MM.1S (cell line): ENCODE measurements at places on chromosomes 3 and 15.

DNA sequence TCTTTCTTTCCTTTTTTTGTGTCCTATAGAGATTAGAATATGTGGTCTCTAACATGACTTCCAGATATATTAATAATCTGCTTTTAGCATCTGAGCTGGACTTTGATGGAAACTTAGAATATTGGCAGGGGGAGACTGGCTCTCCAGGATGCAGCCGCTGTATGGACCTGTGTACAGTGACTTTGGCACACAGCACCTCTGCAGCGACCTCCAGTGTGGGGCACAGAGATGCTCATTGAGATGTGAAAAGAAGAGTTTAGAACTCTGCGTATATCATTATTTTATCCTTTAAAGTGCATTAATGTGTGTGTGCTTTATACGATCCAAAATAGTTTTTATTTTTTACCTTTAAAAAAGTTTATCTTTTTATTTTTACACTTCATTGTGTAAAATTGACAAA is 18.3 kb downstream of the CFAP161 start:
- no peak overlapping the region for H3K27ac ChIP-seq
- H3K36me3 ChIP-seq = no peaks in the 10 kb centered on the region
- peaks cover 3% of the 10 kb centered on the region; the same call in 1 of the 2 replicates for H3K4me1 ChIP-seq

GRCh38 chr15:88465633-88466224 is 1.5 kb downstream of the MRPL46 start:
- no peaks in the 10 kb centered on the region for H3K27me3 ChIP-seq
- H3K4me1 ChIP-seq = peaks cover 11% of the 10 kb centered on the region
- H3K4me3 ChIP-seq = 0 out of 2 replicates have a peak overlapping the region, but pooled peaks have one; percentile 89
- H3K27ac ChIP-seq = no peak overlapping the region

DNA sequence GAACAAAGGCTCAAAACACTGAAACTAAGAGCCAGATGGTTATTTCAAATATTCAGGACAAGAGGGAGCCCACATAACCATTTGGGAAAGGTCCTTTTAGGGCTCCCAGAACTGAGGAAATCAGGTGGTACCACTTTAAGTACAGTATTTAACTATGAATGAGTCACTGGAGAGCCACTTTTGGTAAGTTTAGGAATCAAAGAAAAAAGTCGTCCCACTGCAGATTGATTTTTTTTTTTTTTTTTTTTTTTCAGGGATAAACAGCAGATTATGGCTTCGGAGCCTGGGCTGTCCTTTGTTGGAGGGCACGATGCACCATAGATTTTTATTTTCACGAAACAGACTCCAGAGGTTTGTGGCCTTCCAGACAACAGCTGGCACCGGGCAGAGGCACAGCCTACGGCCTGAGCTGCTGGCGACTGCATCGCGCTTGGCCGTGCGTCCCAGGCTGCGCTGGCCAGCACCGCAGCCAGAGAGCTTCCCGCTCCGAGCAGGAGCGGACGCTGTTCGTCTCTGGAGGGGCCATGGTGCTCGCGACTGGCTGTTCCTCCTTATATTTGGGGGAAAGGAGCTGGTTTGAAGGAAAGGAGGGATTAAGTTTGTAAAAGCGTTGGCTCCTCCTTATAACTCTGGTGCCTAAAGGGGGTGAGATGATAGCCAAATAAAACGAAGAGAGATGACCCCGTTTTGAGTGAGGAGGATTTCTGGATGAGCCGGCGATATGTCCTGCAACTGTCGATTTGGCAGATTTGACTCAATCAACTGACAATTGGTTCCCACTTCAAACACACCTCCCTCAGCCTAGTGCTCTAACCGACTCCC is 152.9 kb upstream of the GOLIM4 start:
- H3K4me1 ChIP-seq = peaks cover 10% of the 10 kb centered on the region
- peak overlapping the region; percentile 66; the same call in 1 of the 2 replicates for H3K27ac ChIP-seq
- no peaks in the 10 kb centered on the region for H3K36me3 ChIP-seq
- H3K27me3 ChIP-seq = no peaks in the 10 kb centered on the region

- no peaks in the 10 kb centered on the region for H3K27me3 ChIP-seq
- no peak for DNase-seq
- H3K36me3 ChIP-seq = no peaks in the 10 kb centered on the region
- no peak overlapping the region for H3K27ac ChIP-seq
Measured at GRCh38 chr3:159693226-159693625, 295.4 kb upstream of the IL12A start.

DNA sequence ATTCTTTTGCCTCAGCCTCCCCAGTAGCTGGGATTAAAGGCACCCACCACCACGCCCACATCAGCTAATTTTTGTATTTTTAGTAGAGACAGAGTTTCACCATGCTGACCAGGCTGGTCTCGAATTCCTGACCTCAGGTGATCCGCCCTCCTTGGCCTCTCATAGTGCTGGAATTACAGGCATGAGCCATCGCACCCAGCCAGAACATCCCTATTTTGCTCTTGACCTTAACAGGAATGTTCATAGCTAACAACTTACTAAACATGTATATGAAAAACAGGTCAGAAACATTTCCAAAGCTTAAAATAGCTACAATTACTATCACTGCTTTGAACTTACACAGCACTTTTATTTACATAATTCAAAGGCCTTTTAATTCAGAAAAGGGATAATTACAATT is 33.7 kb downstream of the UQCC5 start:
- no peaks in the 10 kb centered on the region for H3K27me3 ChIP-seq
- H3K4me3 ChIP-seq = no peak overlapping the region
- H3K4me1 ChIP-seq = no peaks in the 10 kb centered on the region
- no peaks in the 10 kb centered on the region; the same call in 1 of the 2 replicates for H3K36me3 ChIP-seq

DNA sequence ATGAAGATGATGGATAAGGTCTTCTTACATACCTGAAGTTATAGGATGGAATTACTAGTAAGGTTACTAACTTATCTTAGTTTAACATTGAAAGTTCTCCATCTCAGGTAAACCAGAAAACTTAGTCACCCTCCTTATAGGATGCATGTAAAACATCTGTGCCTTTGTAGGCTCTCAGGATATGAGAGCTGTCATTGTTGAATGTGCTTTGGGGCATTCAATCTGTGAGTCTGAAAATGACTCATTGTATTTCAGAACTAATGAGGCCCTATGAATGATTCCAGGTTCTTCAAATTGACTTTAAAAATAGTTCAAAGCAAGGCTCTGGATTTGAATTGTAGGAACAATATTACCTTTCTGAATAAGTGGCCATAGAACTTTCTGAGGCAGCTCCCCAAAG is 237.7 kb upstream of the AZI2 start:
- DNase-seq = no peak
- H3K27ac ChIP-seq = no peak overlapping the region
- H3K4me3 ChIP-seq = no peak overlapping the region
- no peaks in the 10 kb centered on the region for H3K4me1 ChIP-seq
- H3K36me3 ChIP-seq = no peaks in the 10 kb centered on the region
- no peaks in the 10 kb centered on the region for H3K27me3 ChIP-seq

DNA sequence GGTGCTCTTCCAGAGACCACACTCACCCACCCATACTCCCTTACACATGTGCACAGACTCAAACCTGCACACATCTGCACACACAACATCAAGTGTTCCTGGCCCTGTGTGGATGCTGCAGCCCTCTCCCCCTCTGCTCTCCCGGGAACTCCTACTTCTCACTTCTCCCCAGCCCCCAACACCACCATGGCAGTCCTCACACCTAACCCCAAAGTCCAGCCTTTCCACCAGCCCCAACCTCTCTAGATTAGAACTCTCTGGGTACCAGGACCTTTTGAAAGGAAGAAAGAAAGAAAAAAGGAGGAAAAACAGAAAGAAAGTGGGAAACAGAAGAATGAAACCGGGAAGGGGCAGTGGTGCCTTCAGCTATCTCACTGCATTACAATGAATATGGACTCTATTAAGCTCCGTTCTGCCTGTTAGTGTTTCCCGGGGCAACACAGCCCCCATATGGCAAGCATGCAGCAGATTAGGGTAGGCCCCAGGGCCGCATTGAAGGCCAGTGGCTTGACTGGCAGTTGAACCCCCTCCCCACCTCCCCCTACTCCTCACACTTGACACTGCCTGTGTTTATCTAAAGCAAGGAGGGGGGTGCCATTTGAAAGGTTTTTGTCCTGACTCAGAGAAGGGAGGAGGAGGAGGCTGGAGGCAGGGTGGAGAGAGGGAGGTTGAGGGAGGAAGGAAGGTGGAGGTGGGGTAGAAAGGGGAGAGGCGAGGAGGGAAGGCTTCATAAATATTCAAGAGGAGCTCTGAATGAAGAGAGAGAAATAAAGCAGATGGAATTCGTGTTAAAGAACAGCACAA is 30.1 kb downstream of the BOC start:
- H3K36me3 ChIP-seq = no peaks in the 10 kb centered on the region
- no peaks in the 10 kb centered on the region for H3K4me1 ChIP-seq
- H3K27ac ChIP-seq = no peak overlapping the region
- H3K27me3 ChIP-seq = no peaks in the 10 kb centered on the region
- H3K4me3 ChIP-seq = no peak overlapping the region

GRCh38 chr3:56862352-56863062 is 60.8 kb upstream of the ARHGEF3 start:
- no peak overlapping the region for H3K27ac ChIP-seq
- H3K27me3 ChIP-seq = no peaks in the 10 kb centered on the region
- H3K4me3 ChIP-seq = no peak overlapping the region

DNA sequence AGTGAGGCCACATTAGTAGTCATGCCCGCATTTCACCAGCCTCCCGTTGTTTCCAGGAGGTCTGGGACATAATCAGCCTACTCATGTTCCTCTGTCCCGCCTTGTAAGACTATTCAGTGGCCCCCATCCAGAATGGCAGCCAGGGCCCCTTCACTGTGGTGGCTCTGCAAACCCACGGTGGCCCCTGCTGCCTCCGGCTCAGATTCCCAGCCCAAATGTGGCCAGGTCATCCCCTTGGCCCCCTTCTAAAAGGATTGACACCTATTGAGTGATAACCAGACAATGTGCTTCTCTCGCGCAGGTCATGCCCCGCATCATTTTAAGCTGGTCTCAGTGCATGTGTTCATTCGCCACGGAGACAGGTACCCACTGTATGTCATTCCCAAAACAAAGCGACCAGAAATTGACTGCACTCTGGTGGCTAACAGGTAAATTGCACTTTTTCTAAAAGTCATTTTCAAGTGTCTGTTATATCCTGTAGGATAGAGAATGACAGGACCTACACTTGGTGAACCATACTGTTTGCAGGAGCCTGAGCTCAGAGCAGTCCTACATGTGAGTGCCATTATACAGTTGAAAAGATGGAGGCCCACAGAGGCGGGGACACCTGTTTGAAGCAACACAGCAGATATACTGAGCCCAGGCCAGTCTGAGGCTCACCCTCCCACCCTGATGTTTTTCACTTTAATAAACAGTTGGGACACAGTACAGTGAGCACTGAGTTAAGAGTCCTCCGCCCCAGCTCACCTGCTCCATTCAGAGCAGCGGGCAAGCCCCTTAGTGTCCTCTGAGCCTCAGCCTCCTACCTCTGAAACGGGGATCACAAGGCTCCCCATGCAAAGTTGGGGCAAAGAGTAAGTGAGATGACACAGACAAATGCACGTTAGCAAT is 47.7 kb downstream of the PXYLP1 start:
- DNase-seq = peak; percentile 24
- H3K27ac ChIP-seq = no peak overlapping the region
- H3K36me3 ChIP-seq = no peaks in the 10 kb centered on the region
- no peaks in the 10 kb centered on the region for H3K27me3 ChIP-seq
- H3K4me3 ChIP-seq = no peak overlapping the region

GRCh38 chr15:34336991-34337556 is 507 bp downstream of the SLC12A6 start:
- no peaks in the 10 kb centered on the region; the same call in 1 of the 2 replicates for H3K36me3 ChIP-seq
- H3K27ac ChIP-seq = peak overlapping the region; percentile 80
- peak overlapping the region; percentile 87 for H3K4me3 ChIP-seq
- no peaks in the 10 kb centered on the region for H3K27me3 ChIP-seq
- H3K4me1 ChIP-seq = peaks cover 14% of the 10 kb centered on the region
- DNase-seq = peak; percentile 36

- peak; percentile 44 for DNase-seq
- no peaks in the 10 kb centered on the region for H3K27me3 ChIP-seq
- H3K27ac ChIP-seq = peak overlapping the region; percentile 77
- peaks cover 15% of the 10 kb centered on the region for H3K4me1 ChIP-seq
Measured at GRCh38 chr3:155853214-155854140, 750 bp downstream of the SLC33A1 start.

GRCh38 chr3:175325440-175325839 is 466.3 kb downstream of the NAALADL2 start:
- H3K4me1 ChIP-seq = no peaks in the 10 kb centered on the region; the same call in 1 of the 2 replicates
- DNase-seq = no peak
- no peaks in the 10 kb centered on the region for H3K27me3 ChIP-seq
- H3K36me3 ChIP-seq = no peaks in the 10 kb centered on the region
- H3K27ac ChIP-seq = no peak overlapping the region
- no peak overlapping the region for H3K4me3 ChIP-seq

DNA sequence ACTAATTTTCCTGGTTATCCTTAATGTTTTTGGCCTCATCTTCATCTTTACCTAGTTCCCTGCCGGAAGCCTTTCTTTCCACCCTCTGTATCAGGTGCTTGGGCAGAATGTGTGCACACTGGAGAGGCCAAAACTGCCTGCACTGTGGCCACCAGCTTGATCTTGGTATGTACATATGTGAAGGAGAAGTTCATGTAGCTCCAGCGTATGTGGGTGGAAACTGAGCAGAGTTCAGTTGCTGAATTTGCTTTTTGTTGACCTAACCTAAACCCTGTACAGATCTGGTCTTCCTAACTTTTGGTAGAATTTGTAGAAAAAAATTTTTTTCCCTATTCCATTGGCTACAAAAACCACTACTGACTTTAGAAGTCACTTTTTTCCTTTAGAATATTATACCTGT is 65.9 kb upstream of the IGSF10 start:
- no peak overlapping the region for H3K27ac ChIP-seq
- no peaks in the 10 kb centered on the region for H3K4me1 ChIP-seq
- no peaks in the 10 kb centered on the region for H3K36me3 ChIP-seq

DNA sequence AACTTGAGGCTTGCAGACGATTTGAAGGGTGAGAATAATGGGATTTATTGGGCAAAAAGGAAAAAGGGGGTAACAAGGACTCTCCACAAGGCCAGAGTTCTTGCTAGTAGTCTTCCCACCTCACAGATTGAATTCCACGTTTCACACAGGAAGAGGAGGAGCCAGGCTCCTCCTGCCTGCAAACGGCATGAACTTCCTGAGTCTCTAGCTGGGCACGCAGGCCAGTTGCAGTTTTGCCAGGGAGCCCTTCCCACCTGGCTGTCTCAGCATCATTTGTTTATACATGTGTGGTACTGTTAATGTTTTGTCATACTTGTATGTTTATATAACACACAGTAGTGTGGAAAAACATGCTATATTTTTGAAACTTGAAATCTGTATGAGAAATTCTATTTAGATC is 155.0 kb downstream of the NLGN1 start:
- no peaks in the 10 kb centered on the region for H3K36me3 ChIP-seq
- no peak overlapping the region for H3K27ac ChIP-seq
- H3K4me1 ChIP-seq = no peaks in the 10 kb centered on the region
- no peaks in the 10 kb centered on the region for H3K27me3 ChIP-seq
- no peak overlapping the region for H3K4me3 ChIP-seq
- DNase-seq = no peak

GRCh38 chr15:60784483-60785254 is 305.7 kb upstream of the ICE2 start:
- H3K27ac ChIP-seq = no peak overlapping the region
- H3K4me3 ChIP-seq = no peak overlapping the region
- no peaks in the 10 kb centered on the region for H3K36me3 ChIP-seq
- no peak for DNase-seq
